ENCODE measurements at places on chromosomes 16 and 17. TPM values are rescaled to one million over a fixed set of nuclear protein-coding genes. Genes with fewer than 3 reads are reported as not detected.

ZP2 gene
- 0.12 TPM for polyA plus RNA-seq

GRCh38 chr17:28324267-28324745 is 5.3 kb downstream of the TMEM97 start:
- no peak for DNase-seq

DNA sequence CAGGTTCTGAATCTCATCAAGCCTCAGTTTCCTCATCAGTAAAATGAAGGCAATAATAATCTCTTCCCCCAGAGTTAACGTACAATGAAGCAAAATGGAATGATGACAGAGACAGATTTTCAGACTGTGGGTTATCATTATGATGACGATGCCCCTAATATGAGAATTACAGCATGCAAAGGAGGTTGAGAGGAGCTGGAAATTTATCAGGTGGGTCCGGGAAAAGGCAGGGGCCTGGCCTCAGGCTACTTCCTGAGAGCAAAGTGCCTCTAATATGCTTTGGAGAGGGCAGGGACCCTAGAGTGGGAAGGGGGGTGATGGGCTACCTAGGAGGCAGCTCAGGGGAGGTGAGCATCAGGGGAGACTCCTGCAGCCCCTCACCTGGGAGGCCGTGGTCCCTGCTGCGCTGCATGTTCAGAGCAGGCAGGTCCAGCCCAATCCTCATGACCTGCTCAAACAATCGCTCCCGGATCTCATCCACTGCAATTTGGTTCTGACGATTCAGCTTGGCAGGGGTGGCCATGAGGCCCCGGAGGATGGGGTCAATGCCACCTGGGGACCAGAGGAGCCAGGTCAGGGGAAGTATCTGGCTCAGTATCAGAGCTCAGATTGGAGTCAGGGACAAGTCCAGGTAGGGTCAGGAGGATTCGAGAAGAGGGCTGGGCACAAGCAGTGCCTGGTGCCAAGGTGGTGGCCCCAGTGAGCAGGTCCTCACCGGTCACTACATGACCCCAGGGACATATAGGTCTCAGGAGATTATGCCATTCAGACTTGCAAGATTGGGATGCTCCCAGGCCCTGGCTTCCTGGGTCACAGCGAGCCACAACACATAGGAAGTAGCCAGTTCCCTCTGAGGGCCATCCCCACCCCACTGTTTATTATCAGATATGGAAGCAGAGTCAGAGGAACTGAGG is 8.1 kb downstream of the MPO start:
- no peak for DNase-seq

- DNase-seq: no peak
Observed at GRCh38 chr16:66155933-66156332, 210.6 kb upstream of the CDH5 start.

GRCh38 chr16:78659216-78659615 is 559.8 kb downstream of the WWOX start:
- DNase-seq: no peak

DNA sequence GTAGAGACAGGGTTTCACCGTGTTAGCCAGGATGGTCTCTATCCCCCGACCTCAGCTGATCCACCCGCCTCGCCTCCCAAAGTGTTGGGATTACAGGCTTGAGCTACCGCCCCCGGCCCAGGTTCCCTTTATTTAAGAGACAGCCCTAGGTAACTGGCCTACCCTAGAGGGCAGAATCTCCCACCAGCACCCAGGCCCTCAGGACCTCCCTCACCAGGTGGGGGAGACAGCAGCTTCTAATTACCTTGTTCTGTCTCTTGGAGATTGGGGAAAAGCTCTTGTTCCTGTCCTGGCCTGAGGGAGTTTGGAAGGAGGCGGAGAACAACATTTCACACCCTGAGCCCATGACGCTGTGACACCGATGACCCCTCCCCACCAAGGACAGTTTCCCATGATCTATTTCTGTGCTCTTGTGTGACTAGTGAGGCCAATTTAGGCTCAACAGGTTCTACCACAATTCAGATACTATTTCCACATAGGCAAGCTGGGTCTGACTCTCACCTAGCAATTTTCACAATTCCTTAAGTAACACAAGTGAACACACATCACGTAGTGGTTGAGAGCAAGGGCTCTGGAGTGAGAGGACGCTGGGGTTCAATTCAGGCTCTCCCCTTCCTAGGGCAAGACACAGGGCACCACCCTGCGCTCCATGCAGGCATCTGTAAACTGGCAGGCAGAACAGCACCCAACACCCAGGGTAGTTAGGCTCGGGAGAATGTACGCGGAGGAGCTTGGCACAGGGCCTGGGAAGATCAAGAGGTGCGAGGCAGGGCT is 20.4 kb downstream of the HDAC5 start:
- DNase-seq: no peak

- DNase-seq: no peak
Observed at GRCh38 chr16:85935391-85935973, 36.5 kb downstream of the IRF8 start.

GRCh38 chr17:78323826-78324390 is 36.0 kb downstream of the SOCS3 start:
- no peak for DNase-seq

DNA sequence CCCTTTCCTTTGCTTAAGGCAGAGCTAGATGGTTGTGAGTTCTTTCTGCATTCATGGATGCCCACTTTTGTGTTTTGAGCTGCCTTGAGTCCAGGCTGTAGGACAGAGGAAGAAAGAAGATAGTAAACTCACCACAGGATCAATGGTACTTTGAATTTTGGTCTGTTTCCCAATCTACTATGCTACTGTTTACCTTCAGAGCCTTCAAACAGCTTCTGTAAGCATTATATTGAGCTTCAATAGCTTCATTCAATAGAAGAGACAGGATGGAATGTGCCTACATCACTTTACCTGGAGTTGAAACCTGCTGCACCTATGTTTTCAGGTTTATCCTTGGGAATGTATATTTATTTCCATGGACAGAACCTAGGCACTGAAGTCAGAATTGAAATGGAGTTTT is 397.9 kb upstream of the DYNLRB2 start:
- DNase-seq: no peak

CRYM gene
- polyA plus RNA-seq: 5.9 TPM

- DNase-seq: peak; percentile 76
Observed at GRCh38 chr16:1408171-1408837, 6.2 kb downstream of the UNKL start.

GRCh38 chr16:2787961-2788360 is 601 bp upstream of the PRSS33 start:
- no peak for DNase-seq

C17orf67 gene
- 1.4 TPM for polyA plus RNA-seq

GRCh38 chr16:64478252-64478906 is 643.5 kb downstream of the CDH11 start:
- DNase-seq: no peak

GRCh38 chr17:76781056-76781982 is 43.4 kb downstream of the MFSD11 start:
- DNase-seq: no peak

GRCh38 chr16:6068063-6068462 is 970.5 kb upstream of the EEF2KMT start:
- no peak for DNase-seq

DNA sequence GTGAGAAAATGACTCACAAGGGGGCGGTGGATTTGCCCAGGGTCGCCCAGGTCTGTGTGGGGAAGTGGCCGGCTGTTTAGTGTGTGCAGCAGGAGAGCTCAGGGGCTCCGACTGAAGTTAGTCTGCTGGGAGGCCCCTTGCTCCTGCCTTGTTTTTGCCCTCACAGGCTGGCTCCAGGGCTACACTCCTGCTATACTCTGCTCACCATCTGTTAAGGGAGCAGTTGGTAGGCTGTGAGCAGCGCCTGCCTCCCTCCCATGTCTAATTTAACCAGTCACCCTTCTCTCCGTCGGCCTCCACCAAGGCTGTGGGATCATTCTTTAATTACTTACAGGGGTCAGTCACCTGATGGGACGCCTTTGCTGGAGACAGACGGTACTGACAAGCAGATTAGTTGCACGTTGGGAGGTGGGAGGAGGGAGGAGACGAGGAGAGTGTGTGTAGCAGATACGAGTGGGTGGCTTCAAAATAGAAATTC is 35.5 kb downstream of the KSR1 start:
- DNase-seq: no peak

PYY gene
- not detected for polyA plus RNA-seq

CRYBA1 gene
- not detected for polyA plus RNA-seq

GRCh38 chr17:65297916-65298315 is 160.7 kb downstream of the RGS9 start:
- DNase-seq: no peak

DNA sequence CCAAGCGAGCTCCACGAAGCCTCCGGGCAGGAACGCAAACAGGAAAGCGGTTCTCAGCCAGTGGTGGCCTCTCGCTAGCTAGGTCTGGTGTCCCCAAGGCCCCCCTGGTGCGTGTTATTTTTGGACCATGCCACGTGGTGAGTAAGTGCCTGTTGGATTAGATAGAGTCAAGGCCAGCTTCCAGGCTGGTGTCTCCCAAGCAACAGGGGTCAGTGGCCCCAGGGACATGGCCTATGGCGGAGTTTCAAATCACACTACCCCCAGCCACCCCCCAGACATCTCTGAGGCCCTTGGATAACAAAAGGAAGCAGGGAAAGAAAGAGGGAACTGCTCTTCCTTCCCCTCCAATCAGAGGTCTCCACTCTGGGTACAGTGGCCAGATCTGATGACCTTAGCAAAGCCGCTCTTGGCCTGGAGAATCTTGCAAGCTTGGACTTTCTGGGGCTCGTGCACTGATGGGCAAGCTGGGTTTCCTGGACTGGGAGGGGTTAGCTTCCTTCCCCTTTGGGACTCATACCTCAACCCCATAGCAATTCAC is 58.2 kb downstream of the MAF start:
- no peak for DNase-seq

- DNase-seq: no peak
Observed at GRCh38 chr16:11084876-11085485, 140.6 kb downstream of the CLEC16A start.

HCRT gene
- not detected for polyA plus RNA-seq

GRCh38 chr17:80746262-80746935 is 201.8 kb downstream of the RPTOR start:
- DNase-seq: no peak

- DNase-seq: no peak
Observed at GRCh38 chr17:35184274-35184673, 9.9 kb downstream of the SLC35G3 start.

GRCh38 chr16:89641458-89642119 is 15.9 kb downstream of the CHMP1A start:
- DNase-seq: no peak

GRCh38 chr16:63200940-63201339 is 1164.7 kb upstream of the CDH8 start:
- no peak for DNase-seq

- no peak for DNase-seq
Observed at GRCh38 chr16:75488322-75488721, 6.9 kb downstream of the CHST6 start.

GRCh38 chr16:20886320-20886719 is 13.8 kb downstream of the DCUN1D3 start:
- no peak for DNase-seq

RASD1 gene
- 1.2 TPM for polyA plus RNA-seq

- DNase-seq: no peak
Observed at GRCh38 chr16:73616166-73616753, 568.3 kb upstream of the ZFHX3 start.

- DNase-seq: no peak
Observed at GRCh38 chr17:74304184-74304583, 21.8 kb upstream of the KIF19 start.

DNA sequence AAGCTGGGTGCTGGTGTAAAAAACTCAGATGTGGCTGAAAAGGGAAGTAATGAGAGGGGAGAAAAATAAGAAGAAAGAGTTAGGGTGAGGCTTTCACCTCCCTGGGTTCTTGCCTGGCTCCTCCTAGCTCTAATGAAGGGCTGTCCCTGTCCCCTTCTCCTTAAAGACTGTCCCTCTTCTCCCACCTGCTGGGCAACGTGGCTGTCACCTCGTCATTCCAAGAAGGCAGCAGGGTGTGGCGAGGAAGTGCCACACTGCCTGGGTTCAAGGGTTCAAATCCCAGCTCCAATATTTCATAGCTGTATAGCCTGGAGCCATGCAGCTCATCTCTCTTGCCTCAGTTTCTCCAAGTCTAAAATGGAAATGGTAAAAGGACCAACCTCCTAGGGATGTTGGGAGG is 122.5 kb upstream of the CACNG5 start:
- no peak for DNase-seq

DNA sequence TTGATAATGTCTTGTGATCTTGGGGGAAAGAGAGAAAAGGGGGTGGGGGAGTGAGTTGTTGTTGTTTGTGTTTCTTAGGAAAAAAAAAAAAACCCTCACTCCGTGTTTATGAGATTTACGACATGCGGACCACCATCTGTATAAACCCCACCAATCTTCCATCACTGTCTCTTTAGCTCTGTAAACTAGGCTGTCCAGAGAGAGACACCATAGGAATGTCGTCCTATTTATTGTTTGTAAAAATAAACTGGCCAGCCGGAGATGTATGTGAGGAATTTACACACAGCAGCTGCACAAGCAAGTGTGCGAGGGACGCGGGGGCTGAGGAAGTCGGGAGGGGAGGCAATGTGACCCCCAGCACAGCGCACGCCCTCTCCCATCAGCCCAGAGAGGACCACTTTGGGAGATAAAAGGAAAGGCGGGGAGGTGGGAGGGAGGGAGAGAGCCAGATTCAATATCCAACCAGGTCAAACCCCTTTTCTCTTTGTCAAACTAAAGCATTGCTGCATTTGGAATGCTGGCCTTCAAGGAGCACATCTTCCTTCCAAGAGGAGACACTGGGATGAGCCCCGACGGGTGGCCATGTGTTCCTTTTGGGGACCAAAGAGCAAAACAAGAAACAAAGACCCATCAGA is 136.2 kb upstream of the SALL1 start:
- peak; percentile 51 for DNase-seq

DNAH2 gene
- 0.34 TPM for polyA plus RNA-seq

GRCh38 chr16:51244887-51245657 is 94.0 kb upstream of the SALL1 start:
- DNase-seq: no peak

KIF18B gene
- polyA plus RNA-seq: 18.8 TPM

DNA sequence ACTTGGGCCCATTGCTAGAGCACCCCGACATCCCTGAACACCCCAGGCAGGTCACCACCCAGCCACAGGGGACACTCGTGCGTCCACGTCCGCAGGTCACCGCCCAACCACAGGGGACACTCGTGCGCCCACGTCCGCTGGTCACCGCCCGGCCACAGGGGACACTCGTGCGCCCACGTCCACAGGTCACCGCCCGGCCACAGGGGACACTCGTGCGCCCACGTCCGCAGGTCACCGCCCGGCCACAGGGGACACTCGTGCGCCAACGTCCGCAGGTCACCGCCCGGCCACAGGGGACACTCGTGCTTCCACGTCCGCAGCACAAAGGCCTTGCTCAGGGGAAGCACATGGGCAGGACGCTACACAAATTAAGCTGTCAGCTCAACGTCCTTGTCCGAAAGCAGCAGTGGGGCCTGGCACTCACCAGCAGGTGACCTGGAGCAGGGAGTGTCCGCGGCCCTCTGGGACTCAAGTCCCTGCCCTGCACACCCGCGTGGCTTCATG is 17.7 kb downstream of the GALNS start:
- DNase-seq: no peak

Measured in left renal pelvis (tissue), 4 donors.